ENCODE measurements at places on chromosomes 5 and 9.
A peak's percentile ranks its signal among the peaks of the same experiment; 100 is the strongest.

DNA sequence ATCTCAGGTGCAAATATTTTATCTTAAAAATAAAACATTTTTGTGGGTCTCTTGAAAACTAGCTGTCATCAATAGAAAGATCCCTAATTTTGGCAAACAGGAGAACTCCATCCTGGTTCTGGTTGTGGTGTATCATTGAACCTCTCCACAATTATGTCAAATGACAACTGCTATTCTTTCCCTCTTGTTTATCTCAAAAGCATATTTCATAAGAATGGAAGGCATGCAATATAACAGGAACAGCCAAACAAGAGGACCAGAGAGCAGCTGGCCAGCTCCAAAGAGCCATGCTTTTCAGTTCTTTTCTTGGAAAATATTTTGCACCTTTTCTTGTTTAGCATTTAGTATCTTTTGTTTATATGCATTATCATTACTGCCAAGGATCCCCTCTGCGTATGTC lies 125.4 kb downstream of the ADAMTS6 start:
- no peak for DNase-seq

- DNase-seq = no peak
These were observed 80.9 kb downstream of the DOCK8 start for GRCh38 chr9:295576-295975.

GRCh38 chr5:87097664-87098063 lies 170.0 kb upstream of the RASA1 start:
- DNase-seq = no peak

GRCh38 chr9:7653262-7653661 lies 146.3 kb downstream of the DMAC1 start:
- no peak for DNase-seq

GRCh38 chr5:163444526-163444925 lies 7.1 kb downstream of the CCNG1 start:
- DNase-seq = no peak

DNA sequence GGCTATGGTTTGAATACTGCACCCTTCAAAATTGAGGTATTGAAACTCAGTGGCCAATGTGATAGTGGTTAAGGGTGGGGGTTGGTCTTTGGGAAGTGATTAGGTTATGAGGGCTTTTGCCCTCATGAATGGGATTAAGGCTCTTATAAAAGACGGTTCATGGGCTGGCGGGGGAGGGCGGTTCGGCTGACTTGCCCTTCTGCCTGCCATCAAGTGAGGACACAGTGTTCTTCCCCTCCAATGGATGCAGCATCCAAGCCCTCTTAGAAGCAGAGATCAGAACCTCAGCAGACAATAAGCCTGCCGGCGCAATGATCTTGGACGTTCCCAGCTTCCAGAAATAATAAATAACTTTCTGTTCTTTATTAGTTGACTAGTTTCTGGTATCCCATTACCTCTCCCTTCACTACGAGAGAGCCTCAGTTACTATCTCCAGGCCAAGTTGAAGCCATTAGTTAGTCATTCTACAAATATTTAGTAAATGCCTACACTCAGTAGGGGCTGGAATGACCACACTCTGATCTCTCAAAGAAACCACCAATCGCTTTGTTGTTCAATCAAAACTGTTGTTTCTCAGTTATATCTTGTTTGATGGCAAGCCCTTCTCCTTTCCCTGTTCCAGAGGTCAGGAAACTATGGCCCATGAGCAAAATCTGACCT lies 219.3 kb downstream of the TSSK1B start:
- peak; percentile 64 for DNase-seq

- DNase-seq = no peak
These were observed 34.6 kb downstream of the MCCC2 start for GRCh38 chr5:71621741-71622140.

DNA sequence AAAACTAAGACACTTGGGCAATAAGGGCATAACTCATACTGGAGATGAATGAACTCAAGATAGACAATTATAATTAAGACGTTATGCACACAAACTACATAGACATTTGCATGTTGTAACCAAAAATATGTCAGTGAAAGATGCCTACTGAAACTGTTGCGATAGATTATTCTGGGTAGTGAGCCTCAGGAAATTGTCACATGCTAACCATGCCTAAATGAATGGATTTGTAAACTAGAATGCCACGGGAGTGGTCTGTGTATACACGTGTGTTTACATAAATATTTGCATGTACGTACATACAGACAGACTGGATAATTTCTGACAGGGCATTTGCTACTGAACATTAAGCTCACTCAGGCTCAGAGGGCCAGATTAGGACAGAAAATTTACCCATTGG lies 1.2 kb downstream of the NIPSNAP3B start:
- DNase-seq = no peak

DNA sequence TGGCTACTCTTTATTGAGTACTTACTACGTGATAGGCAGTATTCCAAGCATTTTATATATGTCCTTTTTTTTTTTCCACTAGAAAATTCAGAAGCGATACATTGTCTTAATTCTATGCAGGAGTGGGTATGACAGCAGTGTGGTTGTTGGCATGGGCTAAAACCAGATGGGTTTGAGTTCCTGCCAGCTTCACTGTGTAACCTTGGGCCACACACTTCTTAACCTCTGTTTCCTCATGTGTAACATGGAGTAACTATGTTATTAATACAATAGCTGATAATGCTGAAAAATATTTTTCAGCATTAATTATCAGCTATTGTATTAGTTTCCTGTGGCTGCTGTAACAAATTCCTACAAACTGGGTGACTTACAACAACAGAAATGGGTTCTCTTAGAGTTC lies 12.0 kb downstream of the SNX18 start:
- no peak for DNase-seq

GRCh38 chr9:98708933-98709911 lies at the start of gene GABBR2:
GABBR2 (minus strand) TSS chr9:98708935; CDS start chr9:98708737, 198 bp downstream.
- no peak for DNase-seq

DNA sequence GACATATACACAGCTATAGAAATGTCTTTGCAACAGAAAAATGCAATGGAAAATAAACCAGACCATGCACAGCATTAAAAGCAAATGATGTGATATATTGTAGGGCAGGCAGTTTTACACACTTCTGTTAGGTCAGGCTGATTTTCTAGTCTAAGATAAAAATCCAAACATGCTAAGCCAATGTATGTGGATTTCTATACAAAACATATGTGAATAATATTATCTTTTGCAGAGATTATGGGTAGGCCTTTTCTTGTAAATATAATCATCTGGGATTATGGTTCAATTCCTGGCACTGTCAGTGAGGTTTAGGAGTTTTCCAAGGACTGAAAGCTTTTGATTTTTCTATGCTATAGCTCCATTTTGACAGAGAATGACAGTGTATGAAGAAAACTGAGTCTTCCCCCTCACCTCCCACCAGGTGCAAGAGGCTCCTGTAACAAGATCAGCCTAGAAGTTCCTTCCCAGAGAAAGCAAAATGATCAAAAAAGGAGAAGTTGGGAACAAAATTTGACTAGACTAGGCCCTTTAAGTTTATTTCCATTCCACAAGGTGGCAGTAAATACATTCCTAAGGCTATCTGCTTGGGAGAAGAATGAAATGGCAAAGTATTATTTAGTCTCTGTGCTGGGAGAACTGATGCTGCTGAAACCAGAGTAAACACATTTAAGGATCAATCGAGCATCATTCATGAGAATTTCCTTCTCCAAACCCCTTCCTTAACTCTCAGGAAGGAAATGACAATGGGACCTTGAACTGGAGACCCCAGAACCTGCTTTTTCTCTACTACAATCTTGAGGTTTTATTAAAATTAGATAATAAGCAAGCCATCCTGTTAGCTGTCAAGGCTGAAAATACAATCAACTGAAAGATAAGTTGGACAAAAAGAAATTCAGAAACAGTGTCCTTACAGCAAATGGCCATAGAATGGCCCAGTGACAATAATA lies 133.0 kb upstream of the TUT7 start:
- peak; percentile 62 for DNase-seq

- DNase-seq = no peak
These were observed 245.3 kb downstream of the NFIB start for GRCh38 chr9:14068690-14069089.

DNA sequence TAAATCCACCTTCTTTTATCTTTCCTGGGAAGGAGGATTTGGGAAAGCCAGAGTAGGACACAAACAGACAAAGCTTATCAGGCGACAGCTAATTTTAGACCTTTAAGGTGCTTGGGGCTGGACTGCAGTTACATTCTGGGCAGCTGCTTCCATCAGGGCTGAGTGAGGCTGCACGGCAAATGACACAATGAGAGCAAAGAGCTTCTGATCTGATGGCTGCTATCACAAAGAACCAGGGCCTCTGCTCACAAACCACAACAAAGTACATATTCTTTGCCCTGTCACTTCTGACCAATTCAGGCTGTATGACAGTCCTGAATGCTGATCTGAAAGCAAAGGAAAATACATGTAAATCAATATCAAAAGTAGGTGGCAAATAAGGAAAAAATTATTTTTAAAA lies 93.1 kb downstream of the MRPS27 start:
- DNase-seq = no peak

- no peak for DNase-seq
These were observed 44.2 kb downstream of the GDA start for GRCh38 chr9:72193478-72193881.

DNA sequence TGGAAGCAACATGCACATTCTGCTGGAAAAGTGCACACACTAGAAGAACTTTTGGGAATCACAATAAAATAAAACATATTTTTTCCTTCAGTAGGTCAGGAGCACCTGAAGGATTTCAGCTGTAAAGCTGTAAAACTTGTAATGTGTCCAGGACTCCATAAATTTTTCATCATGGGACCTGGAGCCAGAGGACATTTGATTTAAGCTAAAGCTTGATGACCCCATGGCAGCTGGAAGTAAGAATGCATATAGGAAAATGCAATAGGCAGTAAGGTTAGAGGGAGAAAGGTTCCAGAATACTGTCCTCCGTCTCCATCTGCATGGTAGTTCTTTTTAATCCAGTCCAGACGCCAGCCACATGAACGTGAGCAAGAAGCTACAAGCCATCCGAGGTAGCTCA lies 166.0 kb downstream of the ADAMTSL1 start:
- DNase-seq = no peak

GRCh38 chr5:14011089-14012020 lies 66.9 kb upstream of the DNAH5 start:
- DNase-seq = peak; percentile 60

GRCh38 chr9:113474360-113475028 lies 11.0 kb downstream of the RGS3 start:
- DNase-seq = no peak

Measured in astrocyte of the cerebellum (primary cell).